ENCODE measurements at places on chromosomes 6 and 20.

DNA sequence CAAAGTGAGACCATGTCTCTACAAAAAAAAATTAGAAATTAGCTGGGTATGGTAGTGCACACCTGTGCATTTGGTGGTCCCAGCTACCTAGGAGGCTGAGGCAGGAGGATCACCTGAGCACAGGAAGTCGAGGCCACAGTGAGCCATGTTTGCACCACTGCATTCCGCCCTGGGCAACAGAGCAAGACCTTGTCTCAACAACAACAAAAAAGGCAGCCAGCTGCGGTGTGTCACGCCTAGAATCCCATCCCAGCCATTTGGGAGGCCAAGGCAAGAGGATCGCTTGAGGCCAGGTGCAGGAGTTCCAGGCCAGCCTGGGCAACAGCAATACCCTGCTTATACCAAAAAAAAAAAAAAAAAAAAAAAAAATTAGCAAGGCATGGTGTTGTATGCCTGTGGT lies 1.1 kb upstream of the BAK1 start:
- no peak for DNase-seq

GRCh38 chr6:135310291-135310690 lies 129.2 kb downstream of the MYB start:
- no peak for DNase-seq

- DNase-seq, result no peak
Measured at GRCh38 chr6:96786336-96786735, 50.9 kb downstream of the GPR63 start.

GRCh38 chr6:104656235-104656634 lies 203.5 kb downstream of the HACE1 start:
- no peak for DNase-seq

DNA sequence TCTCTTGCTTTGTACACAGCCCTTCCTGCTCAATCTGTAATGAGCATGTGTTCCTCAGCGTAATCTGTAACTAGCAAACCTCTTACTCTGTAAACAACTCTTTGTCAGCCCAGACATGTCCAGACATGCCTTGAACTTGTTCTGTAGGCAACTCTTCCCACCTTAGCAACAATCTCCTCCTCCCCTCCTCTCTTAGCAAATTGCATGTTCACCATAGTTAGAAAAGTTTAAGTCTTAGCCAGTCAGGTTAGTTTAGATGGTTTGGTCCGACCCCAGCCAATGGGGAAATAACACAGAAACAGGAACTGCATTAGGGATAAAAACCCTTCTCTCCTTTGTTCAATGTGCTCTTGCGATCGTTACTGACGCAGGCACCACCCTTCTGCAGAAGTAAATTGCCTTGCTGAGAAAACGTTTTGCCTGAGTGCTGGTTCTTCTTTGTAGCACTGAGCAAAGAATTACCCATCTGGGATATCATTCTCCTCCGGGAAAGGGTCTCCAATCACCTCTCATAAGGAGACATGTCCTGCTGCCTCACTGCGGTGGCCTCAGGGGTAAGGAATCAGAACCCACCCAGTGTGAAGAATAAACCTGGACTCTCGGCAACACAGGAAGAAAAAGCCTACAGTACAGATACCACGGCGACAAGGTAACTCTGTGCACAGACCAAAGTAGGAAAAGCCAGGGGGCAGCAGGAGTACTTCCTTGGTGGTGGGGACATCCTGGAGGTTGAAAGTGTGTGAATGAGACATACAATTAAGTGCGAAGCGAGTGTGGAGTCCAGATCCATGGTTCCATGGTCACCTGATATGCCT lies 26.2 kb downstream of the PLN start:
- no peak for DNase-seq

GRCh38 chr6:75830959-75831885 lies 82.2 kb downstream of the MYO6 start:
- no peak for DNase-seq

DNA sequence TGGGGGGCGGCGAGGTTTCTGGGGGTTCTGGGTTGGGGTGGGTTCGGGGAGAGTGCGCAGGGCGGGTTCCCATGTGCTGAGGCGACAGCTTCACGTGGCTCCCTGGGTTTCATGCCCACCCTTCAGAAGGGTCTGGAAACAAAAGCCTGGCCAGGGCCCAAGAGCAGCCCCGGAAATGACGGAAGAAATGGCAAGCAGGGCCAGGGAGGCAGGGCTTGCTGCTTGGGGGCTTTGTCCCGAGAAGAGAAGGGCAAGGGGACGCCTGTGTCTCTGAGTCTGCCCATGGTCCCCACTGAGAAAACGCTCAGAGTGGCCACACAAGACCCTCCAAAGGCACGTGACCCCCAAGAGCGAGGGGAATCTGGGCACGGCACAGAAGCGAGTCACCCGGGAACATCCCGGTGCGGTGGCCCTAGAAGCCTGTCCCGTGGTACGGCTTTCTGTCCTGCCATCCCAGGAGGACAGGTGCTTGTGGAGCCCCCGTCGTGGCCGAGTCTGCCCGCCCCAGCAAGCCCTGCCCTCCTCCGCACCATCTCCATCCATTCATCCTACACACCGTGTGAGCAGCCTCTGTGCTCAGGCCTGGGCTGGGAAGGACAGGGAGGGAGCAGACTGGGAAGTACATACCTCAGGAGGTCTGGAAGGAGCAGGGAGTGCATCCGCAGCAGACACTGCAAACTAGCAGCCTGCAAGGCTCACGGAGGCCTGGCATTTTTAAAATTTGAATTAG lies 9.0 kb downstream of the NPEPL1 start:
- DNase-seq, result no peak

GRCh38 chr6:44655412-44656342 lies 268.2 kb downstream of the CDC5L start:
- peak; percentile 65 for DNase-seq

- no peak for DNase-seq
Measured at GRCh38 chr6:137820952-137821351, 46.1 kb upstream of the TNFAIP3 start.

DNA sequence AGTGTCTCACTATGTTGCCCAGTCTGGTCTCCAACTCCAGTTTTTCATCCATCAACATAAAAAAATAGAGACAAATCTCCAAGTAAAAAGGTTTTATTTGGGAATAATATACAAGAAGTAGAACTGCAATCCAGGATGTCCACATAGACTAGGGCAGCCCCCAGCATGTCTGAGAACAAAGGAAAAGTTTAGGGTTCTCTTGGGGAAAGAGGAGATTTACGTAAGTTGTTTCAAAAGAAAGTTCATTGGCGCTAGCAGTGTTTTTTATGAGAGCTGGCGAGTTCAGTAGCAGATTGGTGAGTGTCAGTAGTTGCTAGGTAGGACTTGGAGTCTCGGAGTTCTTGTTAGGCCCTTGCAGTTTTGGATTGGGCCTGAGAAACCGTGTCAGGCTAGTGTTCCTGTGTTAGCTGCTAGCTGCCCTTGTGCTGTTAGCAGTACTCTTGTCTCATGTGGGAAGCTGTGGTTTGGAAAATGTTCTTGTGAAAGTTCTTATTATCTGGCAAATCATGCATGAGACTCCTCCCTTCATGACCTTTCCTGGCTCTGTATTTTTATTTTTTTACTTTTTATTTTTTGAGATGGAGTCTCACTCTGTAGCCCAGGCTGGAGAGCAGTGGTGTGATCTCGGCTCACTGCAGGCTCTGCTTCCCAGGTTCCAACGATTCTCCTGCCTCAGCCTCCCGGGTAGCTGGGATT lies 24.7 kb downstream of the TTLL9 start:
- no peak for DNase-seq

Data from HuH-7 (cell line).